ENCODE measurements at places on chromosomes 12 and 14.

DNA sequence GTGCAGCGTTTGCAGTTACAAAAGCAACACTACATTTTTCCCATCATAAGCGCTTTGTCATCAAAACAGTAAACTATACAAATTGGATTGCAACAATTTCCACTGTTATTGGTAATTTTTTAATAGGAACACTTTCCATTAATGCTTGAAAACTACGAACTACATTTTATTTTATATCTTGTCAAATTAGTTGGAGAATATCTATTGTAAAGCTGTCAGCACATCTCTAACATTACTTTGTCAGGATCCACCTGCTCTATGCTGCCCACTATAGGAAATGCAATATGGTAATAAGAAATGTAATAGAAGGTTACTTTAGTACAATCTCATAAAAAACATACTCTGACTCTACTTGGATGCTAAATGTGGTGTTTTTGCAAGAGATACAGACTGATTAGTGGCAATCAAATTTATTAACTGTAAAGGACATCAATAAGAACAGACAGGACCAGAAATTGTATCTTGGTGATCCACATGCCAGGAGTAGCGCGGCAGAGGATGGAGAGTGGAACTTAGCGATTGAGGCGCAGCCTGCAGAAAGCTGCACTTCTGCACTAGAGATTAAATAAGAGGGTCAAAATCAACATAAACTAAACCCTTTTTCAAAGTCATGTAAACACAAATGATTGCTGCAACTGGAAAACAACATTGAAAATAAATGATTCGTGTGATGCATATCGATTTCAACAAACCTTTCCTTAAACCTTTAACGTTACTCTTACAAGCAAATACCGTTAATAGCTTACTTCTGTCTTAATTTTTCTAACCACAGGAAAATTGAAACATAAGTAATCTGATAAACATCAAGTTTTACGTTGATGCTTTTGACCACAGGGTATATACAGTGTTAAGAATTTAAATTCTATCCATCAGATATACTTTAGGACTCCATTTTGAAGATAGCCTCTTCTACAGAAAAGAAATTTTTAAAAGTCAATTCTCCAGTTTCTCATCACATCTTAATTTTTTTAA, 3.6 kb upstream of the ARID2 start:
- DNase-seq = peak; percentile 35

GRCh38 chr14:101961011-101961721, 3.2 kb upstream of the DYNC1H1 start:
- peak; percentile 70 for DNase-seq

- DNase-seq = no peak
Measured at GRCh38 chr12:12265571-12266388, 1.1 kb downstream of the LRP6 start.

DNA sequence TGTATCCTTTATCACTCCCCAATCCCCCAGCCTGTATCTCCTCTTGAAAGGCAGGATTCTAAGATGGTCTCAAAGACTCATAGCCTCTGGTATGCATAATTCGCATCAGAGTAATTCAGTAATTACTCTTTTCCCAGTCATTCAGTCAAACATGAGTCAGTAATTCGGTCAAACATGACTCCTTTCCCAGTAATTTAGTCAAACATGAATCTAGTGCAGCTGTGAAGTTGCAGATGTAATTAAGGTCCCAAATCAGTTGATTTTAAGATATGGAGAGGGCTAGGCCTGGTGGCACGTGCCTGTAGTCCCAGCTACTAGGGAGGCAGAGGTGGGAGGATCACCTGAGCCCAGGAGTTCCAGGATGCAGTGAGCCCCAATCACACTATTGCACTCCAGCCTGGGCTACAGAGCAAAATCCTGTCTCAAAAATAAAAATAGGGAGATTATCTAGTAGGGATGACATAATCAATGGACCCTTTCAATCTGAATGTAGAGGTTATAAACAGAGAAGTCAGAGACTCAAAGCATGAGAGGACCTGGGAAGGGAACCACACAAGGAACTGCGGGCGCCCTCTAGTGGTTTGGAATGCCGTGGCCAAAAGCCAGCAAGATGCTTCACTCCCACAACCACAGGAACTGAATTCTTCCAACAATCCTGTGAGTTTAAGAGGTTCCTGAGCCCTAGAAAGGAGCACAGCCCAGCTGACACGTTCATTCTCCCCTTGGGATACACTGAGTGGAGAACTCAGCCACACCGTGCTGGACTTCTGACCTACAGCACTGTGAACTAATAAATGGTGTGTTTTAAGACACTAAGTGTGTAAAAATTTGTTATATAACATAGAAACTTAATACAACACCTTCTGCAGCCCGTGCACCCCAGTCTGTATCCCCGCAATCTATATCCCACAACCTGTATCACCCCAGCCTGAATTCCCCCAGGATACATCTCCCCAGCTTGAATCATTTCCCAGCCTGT, 14.3 kb upstream of the ARMH4 start:
- DNase-seq = peak; percentile 70

GRCh38 chr12:109815757-109816617, 17.2 kb downstream of the TRPV4 start:
- no peak for DNase-seq

DNA sequence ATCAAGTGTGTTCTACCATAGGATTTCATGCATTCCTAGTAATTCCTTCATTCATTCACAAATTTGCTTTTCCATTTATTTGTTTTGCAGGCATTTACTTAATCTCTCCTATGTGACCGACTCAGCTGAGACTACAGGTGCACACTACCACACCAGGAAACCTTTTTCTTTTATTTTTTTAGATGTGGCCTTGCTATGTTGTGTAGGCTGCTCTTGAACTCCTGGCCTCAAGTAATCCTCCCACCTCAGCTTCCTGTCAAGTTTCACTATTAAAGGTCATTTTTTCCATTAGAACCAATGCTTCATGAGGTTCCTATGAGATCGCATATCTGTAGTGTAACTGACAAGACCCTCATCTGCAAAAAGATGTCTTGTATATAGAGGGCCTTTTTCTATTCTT, 1218.7 kb downstream of the VRK1 start:
- DNase-seq = no peak

DNA sequence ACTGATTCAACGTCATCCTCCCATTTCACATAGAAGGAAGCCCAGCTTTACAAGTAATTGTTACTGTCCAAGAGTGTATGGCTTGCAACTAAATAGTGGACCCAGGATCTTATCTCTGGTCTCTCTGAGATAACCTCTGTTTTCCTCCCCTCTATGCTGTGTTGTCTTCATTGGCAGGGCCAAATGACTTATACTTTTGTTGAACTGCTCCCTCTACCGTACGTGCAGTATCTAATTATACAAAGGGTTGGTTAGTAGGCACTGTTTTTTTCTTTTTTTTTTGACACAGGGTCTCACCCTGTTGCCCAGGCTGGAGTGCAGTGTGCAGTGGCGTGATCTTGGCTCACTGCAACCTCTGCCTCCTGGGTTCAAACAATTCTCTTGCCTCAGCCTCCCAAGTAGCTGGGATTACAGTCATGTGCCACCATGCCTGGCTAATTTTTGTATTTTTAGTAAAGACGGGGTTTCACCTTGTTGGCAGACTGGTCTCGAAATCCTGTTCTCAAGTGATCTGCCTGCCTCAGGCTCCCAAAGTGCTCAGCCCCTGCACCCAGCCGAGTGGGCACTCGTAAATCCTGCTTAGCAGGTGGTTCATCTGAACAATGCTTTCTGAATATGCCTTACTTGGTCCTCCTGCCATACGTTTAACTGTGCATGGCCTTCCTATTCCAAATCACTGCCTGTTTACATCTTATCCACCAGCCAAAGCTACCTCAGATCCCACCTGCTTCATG, 162.1 kb downstream of the ADCK1 start:
- DNase-seq = no peak

- DNase-seq = no peak
Measured at GRCh38 chr14:95256002-95256775, 63.5 kb downstream of the CLMN start.

DNA sequence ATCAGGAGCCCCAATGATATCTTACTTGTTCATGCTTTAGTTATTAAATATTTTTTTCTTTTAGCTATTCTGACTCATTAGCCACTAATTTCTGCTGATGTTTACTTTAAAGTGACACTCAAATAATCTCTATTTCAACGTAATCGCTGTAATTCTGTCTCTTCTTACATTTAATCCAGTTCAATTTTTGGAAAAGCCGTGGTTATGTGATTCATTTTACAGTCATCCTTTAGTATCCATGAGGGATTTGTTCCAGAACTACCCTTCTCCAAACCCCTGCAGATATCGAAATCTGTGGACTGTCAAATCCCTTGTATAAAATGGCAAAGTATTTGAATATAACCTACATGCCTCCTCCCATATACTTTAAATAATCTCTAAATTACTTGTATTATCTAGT, 1103.4 kb downstream of the LRFN5 start:
- no peak for DNase-seq

GRCh38 chr14:75476274-75476995, 45.8 kb upstream of the BATF start:
- DNase-seq = no peak

DNA sequence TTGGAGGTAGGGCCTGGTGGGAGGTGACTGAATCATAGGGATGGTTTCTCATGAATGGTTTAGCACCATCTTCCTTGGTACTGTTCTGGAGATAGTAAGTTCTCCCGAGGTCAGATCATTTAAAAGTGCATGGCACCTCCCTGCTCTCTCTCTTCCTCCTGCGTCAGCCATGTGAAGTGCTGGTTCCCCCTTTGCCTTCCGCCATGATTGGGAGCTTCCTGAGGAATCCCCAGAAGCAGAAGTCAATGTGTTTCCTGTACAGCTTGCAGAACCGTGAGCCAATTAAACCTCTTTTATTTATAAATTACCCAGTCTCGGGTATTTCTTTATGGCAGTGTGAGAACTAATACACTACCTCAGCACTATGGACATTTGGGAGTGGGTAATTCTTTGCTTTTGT, 4.8 kb upstream of the LGMN start:
- DNase-seq = no peak

DNA sequence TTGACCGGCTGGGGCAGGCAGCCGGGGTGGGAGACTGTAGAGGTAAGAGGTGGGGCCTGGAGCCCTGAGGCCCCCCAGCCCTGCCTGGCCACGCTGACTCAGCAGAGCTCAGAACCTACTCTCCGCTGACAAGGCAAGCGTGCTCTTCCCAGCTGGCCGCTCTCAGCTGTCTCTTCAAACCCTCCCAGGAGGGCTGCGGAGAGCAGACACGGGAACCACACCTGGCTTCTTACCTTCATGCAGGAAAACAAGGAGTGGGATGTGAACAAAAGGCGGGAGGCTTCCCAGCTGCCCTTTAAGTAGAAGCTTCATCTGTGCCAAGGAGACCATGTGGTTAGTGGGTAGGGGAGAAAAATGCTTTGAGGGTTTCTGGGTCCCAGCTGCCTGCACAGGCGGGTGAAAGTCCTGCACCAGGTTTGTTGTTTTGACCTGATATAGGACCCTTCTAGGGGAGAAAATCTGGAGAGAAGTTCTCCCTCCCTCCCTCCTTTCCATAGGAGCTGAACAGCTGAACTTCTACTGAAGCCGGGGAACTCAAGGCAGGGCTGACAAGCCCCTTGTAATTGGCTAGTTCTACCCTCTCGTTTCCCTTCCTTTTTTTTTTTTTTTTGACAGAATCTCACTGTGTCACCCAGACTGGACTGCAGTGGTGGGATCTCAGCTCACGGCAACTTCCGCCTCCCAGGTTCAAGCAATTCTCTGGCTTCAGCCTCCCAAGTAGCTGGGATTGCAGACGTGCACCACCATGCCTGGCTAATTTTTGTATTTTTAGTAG, 12.8 kb upstream of the TESC start:
- no peak for DNase-seq

GRCh38 chr12:3300833-3301401, 190.1 kb upstream of the PRMT8 start:
- no peak for DNase-seq

- no peak for DNase-seq
Measured at GRCh38 chr14:68972507-68973218, 6.4 kb downstream of the ACTN1 start.

DNA sequence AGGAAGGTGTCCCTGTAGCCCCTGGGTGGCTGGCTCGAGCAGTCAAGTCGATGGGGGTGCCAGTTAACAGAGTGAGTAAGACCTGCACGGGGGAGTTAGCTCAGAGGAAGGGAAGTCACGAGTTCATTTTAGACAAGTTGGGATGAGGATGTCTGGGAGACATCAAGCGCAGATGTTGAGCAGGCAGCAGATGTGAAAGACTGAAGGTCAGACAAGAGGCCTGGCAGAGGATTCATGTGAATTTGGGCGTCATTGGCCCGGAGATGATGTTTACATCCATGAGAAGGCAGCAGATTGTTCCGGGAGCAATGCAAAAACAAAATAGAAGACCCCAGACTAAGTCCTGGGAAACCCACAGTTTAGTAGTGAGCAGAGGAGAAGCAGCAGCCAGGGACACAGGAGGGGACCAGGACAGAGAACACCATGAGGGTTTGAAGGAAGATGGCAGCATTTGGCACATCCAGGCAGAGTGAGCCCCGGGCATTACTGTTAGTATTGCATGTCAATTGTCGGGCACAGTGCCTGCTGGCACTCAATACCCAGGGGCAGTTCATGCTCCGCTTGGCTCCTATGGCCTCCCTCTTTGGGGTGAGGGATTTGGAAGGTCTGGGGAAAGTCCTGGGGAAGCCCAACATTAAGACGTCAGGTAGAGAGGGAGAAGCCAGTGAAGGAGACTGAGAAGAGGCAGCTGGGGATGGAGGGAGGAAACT, 15.1 kb downstream of the LTBP2 start:
- no peak for DNase-seq

- no peak for DNase-seq
Measured at GRCh38 chr14:58395562-58395811, 243 bp upstream of the TOMM20L start.

DNA sequence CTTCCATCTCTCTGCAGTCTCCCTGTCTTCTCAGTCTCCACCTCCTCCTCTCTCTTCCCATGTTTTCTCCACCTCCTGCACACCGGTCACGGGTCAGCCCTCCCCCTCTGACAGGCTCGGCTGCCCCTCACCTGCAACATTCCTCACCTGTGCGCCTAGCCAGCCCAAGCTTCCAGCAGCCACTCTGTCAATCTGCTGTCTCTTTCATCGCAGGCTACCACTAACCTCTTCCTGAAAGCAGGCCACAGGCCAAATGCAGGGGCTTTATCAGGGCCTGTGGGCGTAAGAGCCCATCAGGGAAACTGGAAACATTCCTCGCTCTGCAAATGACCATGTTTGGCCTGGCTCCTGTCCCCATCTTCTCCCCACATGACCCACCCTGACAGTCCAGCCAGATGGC, 34.5 kb downstream of the CMKLR1 start:
- no peak for DNase-seq

DNA sequence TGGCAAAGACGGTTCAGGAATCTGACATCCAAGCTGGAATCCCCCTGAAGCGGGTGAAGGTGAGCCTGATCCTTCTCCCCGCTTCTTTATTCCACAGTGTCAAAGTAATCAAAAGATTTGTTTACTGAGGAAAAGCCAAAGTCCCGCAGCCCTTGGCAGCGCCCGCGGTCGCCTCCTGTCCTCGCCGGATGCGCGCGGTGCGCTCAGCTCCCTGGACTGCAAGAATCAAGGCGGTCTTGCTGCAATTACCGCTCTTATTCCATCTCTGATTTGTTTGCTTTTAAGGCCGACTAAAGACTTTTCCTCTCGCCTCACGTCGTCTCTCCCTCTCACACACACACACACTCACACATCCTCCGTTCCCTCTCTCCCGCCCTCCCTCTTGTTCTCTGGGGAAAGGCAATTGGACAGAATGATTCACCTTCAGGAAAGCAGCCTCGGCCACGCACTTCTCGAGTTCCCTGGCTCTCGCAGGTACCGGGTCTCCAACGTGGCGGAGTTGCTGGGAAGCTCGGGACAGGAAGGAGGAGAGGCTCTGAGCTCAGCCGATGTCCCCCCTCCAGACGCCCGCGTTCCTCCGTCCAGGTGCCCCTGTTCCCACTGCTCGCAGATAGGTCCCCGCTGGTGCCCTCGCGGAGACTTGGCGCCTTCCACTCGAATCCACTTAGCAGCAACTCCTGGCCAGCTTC, 68.6 kb upstream of the USP15 start:
- no peak for DNase-seq

All from effector memory CD8-positive, alpha-beta T cell (primary cell).